Lung (tissue), 17 donors: ENCODE measurements at places on chromosomes 7 and 10. TPM values are rescaled to one million over a fixed set of nuclear protein-coding genes. Genes with fewer than 3 reads are reported as not detected.

The GHRHR gene
- polyA plus RNA-seq = 0.77 TPM

The CHAT gene
- not detected for polyA plus RNA-seq

The AKR1C8 gene
- 0.18 TPM for polyA plus RNA-seq

The ZNF746 gene
- 17.8 TPM for polyA plus RNA-seq

The CALHM1 gene
- not detected for polyA plus RNA-seq

The GDI2 gene
- 162 TPM for polyA plus RNA-seq
